H9 (cell line): ENCODE measurements at places on chromosomes 3 and 15. TPM values are rescaled to one million over a fixed set of nuclear protein-coding genes. Genes with fewer than 3 reads are reported as not detected.

DNA sequence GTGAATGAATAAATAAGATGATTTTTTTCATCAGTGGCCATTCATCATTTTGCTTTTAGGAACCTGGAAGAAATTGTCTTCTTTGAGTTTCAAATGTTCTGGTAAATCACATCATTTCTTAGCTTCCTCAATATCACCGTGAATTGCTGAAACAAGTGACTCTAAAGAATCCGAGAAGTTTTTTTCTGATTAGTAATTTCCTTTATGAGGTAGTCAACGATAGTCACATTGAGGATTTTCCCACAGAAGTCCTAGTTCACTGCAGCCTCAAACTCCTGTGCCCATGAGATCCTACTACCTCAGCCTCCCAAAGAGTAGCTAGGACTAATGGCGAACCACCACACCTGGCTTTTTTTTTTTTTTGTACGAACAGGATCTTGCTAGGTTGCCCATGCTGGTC is 3.6 kb upstream of the TMPRSS7 start:
- DNase-seq = no peak
- no peak overlapping the region for H3K27ac ChIP-seq
- H3K4me1 ChIP-seq = no peaks in the 10 kb centered on the region
- H3K4me3 ChIP-seq = no peak overlapping the region
- peaks cover 9% of the 10 kb centered on the region for H3K36me3 ChIP-seq

DNA sequence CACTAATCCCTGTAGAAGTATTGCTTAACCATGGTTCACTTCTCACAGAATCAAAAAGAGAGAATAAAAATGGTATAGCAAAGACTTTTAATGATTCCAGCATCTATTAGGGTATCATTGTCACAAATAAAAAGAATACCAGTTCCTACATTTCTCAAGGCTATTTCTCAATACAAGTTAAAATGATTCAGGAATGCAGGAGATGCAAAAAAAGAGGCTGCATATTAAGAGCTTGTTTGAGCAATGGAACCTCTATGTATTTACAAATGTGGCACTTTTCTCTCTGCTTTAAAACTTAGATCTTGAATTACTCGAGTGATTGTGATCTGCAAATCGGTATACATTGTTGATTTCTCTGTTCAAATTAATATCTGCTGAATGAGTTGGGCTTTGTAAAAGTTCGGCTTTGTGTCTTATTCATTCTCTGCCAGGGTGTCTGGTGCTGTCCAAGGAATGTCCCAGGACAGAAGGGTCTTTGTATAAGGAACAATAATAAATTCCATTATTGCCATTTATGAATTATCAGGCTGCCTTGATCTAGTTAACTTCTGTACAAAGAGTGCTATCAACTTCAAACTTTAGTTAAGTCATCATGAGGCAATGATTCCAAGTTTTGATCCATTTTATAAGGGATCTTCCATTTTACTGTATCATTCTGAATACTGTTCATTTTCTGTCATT is 364.2 kb downstream of the RBMS3 start:
- H3K4me3 ChIP-seq = no peak overlapping the region
- no peaks in the 10 kb centered on the region for H3K4me1 ChIP-seq
- no peak for DNase-seq
- no peak overlapping the region for H3K27ac ChIP-seq

- no peak for DNase-seq
- no peak overlapping the region for H3K4me3 ChIP-seq
- no peak overlapping the region for H3K27ac ChIP-seq
- no peaks in the 10 kb centered on the region for H3K27me3 ChIP-seq
- peaks cover 9% of the 10 kb centered on the region; the same call in 1 of the 2 replicates for H3K36me3 ChIP-seq
Observed at GRCh38 chr3:174465177-174465576, 394.0 kb upstream of the NAALADL2 start.

- no peak for DNase-seq
- H3K27ac ChIP-seq = no peak overlapping the region
- no peaks in the 10 kb centered on the region for H3K27me3 ChIP-seq
- no peak overlapping the region for H3K4me3 ChIP-seq
Observed at GRCh38 chr15:61130950-61131942, 97.9 kb downstream of the RORA start.

GRCh38 chr3:13939206-13939605 is 59.3 kb upstream of the WNT7A start:
- no peak overlapping the region for H3K27ac ChIP-seq
- H3K36me3 ChIP-seq = peaks cover 4% of the 10 kb centered on the region; the same call in 1 of the 2 replicates
- DNase-seq = no peak
- no peaks in the 10 kb centered on the region for H3K4me1 ChIP-seq

DNA sequence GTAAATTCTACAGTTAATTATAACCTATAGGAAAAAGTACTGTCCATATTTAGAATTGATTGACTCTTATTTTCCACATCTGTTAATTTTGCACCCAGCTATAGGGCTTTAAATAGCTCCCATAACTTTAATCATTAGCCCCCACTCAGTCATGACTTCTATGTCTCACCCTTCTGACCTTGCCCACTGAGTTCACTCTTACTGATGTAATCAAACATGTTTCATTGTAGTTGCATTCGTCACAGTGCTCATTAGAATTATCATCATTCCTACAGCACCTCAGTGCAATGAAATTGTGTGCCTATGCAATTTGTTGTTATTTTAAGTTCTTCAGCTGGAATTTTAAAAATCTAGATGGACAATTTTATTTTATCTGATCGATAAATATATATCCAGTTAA is 151.4 kb downstream of the TIGIT start:
- no peak for DNase-seq
- H3K4me1 ChIP-seq = no peaks in the 10 kb centered on the region
- no peaks in the 10 kb centered on the region for H3K27me3 ChIP-seq
- H3K36me3 ChIP-seq = no peaks in the 10 kb centered on the region
- H3K27ac ChIP-seq = no peak overlapping the region

GRCh38 chr3:151940481-151940880 is 67.0 kb downstream of the SUCNR1 start:
- no peak for DNase-seq
- no peaks in the 10 kb centered on the region for H3K4me1 ChIP-seq
- H3K4me3 ChIP-seq = no peak overlapping the region
- no peak overlapping the region for H3K27ac ChIP-seq

DNA sequence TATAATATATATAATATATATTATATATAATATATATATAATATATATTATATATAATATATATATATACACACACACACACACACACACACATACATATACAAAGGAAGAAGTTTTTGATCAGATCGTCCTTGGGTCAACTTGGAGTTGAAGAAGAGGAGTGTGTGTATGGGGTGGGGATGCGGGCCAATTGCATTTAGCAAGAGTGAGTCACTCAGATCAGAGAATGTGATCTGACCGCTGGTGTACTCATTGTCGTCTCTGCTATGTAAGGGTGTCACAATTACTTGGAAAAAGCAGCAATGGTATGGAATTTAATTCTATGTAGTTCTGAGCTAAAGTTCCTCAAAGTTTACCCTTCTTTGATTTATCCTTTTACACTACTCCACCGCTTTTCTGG is 4.6 kb upstream of the VGLL3 start:
- no peaks in the 10 kb centered on the region for H3K36me3 ChIP-seq
- H3K27ac ChIP-seq = no peak overlapping the region
- DNase-seq = no peak
- H3K4me3 ChIP-seq = no peak overlapping the region
- no peaks in the 10 kb centered on the region for H3K27me3 ChIP-seq

DNA sequence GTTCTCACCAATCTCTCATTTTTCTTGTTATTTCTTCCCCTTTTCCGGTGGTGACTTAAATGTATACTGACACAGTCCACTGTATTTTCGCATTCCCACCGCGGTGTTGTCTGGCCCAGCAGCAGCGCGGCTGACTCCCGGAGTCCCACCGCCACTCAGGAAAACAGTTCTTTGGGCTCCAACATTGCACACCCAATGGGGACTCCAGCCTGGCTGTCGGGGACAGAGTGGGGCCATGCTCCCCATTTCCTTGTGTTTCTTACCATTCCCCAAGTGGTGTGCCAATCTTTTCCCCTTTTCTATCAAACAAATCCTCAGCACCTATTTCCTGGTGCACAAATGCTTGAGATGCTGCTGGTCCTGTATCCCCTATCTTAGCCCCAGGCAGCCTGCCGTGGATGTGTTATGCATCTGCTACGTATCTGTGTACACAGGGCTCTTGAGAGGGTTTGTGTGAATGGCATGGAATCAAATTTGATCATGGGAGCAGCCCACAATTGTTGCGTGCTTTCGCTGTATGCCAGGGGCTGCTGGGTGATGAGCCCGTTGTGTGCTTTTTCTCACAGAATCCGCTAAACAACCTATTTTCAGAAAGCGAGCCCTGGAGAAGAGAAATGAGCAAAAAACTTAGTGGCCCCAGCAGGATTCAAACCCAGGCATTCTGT is 219.1 kb upstream of the RGMA start:
- no peak overlapping the region for H3K27ac ChIP-seq
- no peaks in the 10 kb centered on the region for H3K27me3 ChIP-seq
- no peak for DNase-seq
- no peak overlapping the region for H3K4me3 ChIP-seq
- no peaks in the 10 kb centered on the region for H3K36me3 ChIP-seq

- H3K27me3 ChIP-seq = no peaks in the 10 kb centered on the region; the same call in 1 of the 2 replicates
- DNase-seq = peak; percentile 57
- peak overlapping the region; percentile 55 for H3K4me3 ChIP-seq
- H3K4me1 ChIP-seq = no peaks in the 10 kb centered on the region
- H3K36me3 ChIP-seq = peaks cover 2% of the 10 kb centered on the region; the same call in 2 of the 3 replicates
- H3K27ac ChIP-seq = no peak overlapping the region
Observed at GRCh38 chr3:194487289-194488054, 670 bp upstream of the ATP13A3 start.

DNA sequence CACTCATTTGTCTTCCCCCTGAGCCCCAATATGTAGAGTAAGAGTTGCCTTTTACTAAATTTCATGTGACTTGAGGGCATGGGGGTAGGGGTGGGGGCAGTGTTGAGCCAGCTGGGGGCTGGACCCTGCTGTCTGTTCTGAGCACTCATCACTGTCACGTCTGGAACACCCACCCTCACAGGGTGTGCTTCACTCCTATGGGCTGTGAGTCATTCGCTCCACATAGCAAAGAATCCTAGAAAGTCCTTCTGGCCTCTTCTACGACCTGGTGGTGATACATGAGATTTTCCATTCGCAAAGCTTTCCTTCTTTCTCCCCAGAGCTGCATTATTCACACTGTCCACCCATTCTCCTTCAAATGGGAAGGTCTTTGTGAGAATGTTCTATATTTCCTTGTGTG is 43.6 kb upstream of the MGLL start:
- no peaks in the 10 kb centered on the region for H3K27me3 ChIP-seq
- H3K27ac ChIP-seq = no peak overlapping the region
- no peaks in the 10 kb centered on the region for H3K36me3 ChIP-seq
- H3K4me1 ChIP-seq = no peaks in the 10 kb centered on the region
- no peak overlapping the region for H3K4me3 ChIP-seq

- H3K4me3 ChIP-seq = no peak overlapping the region
- no peaks in the 10 kb centered on the region for H3K27me3 ChIP-seq
- H3K36me3 ChIP-seq = no peaks in the 10 kb centered on the region
- DNase-seq = no peak
- no peaks in the 10 kb centered on the region for H3K4me1 ChIP-seq
Observed at GRCh38 chr3:176584413-176585176, 612.7 kb downstream of the TBL1XR1 start.

- DNase-seq = no peak
- H3K4me3 ChIP-seq = peak overlapping the region; percentile 9; the same call in 2 of the 3 replicates
- H3K27me3 ChIP-seq = peaks cover 29% of the 10 kb centered on the region; the same call in 1 of the 2 replicates
- no peaks in the 10 kb centered on the region for H3K4me1 ChIP-seq
Observed at GRCh38 chr15:83285979-83286553, 1.6 kb upstream of the BNC1 start.

- no peaks in the 10 kb centered on the region for H3K27me3 ChIP-seq
- H3K27ac ChIP-seq = no peak overlapping the region
- no peak for DNase-seq
- no peak overlapping the region for H3K4me3 ChIP-seq
- H3K4me1 ChIP-seq = no peaks in the 10 kb centered on the region
Observed at GRCh38 chr3:127888564-127889107, 26.4 kb upstream of the KBTBD12 start.

- H3K4me1 ChIP-seq = no peaks in the 10 kb centered on the region
Observed at GRCh38 chr15:98154863-98155262, 194.4 kb downstream of the ARRDC4 start.

DNA sequence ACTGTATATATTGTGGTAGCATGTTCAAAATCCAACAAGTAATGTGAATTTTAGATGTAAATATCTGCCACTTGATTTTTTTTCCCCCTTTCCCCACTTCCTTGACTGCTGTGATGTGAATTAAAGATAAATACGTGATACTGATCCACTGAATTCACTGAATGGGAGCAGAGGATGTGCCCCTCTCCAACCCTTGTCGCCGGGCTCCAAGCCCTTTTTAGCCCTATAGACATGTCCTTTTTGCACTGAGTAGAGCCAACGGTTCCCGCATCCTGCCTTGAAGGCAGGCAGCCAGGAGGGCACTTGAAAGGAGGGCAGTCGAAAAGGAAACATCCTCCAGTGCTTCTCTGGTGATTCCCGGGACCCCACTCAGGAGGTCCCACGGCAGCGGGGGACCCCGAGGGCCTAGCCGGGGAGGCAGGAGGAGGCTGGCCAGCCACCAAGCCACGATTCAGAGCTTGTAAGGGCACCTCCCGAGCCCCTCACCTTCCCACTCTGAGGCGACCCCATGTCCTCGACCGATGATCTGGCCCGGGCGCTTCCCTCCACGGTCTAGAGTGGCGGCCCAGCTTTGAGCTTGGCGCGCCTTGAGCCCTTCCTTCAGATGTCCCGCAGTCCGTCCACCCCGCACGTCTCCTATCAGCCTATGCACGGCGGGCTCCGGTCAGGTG is 901 bp upstream of the MANF start:
- no peaks in the 10 kb centered on the region for H3K27me3 ChIP-seq
- 0 out of 2 replicates have a peak, but pooled peaks cover 6% of the 10 kb centered on the region for H3K4me1 ChIP-seq
- peak overlapping the region; percentile 80 for H3K27ac ChIP-seq

DNA sequence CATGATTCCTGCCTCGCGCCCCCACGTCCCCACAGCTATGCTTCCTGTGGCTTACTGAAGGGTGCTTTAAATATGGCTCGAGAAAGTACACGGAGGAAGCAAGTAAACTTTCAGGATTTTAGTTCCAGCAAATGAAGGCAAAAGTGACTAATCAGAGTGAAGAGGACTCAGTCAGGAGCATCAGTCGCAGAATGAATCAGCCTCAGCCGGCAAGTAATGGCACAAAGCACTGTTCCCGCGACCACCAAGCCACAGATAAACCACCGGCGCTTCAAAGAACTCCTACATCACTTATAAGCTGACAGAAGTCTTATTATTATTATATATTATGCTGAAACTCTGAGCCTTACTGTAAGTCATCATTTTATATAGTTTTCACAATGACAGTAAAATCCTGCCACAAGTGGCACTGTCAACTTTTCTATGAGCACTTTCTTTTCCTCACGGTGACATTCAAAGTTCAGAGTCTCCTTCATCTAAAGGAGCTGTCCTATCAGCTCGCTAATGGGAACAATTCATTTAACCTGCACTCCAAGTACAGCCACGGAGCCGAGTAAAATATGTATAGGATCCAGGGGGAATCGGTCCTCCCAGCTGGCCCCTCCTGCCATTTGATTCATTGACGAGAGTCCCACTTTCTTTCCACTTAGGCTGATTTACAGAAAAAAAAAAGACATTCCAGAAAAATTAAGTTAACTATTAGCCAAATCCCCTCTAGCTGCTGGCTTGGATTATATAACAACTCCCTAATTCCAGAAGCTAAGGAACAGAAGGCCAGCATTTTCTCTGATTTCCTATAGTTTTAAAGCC is 217.0 kb upstream of the ICE2 start:
- H3K36me3 ChIP-seq = no peaks in the 10 kb centered on the region
- no peak overlapping the region for H3K4me3 ChIP-seq
- no peaks in the 10 kb centered on the region for H3K27me3 ChIP-seq
- DNase-seq = no peak

The TMEM87A gene
- total RNA-seq = 43.3 and 46.7 TPM in 2 replicates

The CYP1A2 gene
- total RNA-seq = not detected in 2 replicates
